Ureter (tissue), 1 donor: ENCODE measurements at places on chromosomes 3 and 15. TPM values are rescaled to one million over a fixed set of nuclear protein-coding genes. Genes with fewer than 3 reads are reported as not detected.

The ITIH4 gene
- 37.1 TPM for total RNA-seq

- no peak for DNase-seq
Observed at GRCh38 chr15:74608786-74609185, 6.8 kb upstream of the CLK3 start.

The CMC1 gene
- total RNA-seq = 16.9 TPM

DNA sequence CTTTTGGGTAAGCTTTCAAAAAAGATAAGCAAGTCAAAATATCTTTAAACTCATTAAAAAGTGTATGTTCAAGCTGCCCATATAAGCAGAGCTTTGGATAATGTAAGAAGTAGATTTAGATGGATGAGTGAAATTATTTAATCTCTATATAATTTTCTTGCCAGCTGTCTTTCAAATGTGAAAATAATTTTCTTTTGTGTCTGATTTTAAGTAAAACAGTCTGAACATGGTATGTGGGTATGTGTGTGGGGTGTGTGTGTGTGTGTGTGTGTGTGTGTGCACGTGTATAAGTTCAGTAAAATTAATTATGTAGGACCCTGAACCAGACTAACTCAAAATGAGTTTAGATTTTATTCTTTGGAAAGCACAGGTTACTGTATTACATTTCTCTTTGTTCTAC lies 155.2 kb upstream of the CGNL1 start:
- no peak for DNase-seq

The TMEM108 gene
- total RNA-seq = 1.5 TPM

DNA sequence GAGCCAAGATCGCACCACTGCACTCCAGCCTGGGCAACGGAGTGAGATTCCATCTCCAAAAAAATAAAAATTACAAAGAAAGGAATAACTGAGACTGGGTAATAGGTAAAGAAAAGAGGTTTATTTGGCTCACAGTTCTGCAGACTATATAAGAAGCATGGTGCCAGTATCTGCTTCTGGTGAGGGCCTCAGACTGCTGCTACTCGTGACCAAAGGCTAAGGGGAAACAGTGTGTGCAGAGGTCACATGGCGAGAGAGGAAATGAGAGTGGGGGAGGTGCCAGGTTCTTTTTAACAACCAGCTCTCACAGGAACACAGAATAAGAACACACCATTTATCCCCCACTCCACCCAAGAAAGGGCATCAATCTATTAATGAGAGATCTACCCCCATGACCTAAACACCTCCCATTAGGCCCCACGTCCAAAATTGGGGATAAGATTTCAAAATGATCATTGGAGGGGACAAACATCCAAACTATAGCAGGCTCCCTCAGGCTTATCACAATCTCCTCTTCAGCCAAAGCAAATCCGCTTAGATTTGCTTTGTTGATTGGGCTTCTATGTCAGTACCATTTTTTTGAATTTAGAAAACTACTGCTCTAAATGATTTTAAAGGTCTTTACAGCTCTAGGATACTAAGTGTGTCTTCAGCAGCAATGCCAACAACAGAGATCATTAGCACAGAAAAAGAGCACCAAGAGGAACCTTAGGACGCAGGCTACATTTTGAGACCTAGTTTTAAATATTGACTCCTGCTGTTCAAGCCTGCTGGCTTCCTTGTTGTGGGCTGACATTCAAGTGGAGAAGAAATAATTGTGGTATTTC lies 84.2 kb upstream of the TBL1XR1 start:
- no peak for DNase-seq

DNA sequence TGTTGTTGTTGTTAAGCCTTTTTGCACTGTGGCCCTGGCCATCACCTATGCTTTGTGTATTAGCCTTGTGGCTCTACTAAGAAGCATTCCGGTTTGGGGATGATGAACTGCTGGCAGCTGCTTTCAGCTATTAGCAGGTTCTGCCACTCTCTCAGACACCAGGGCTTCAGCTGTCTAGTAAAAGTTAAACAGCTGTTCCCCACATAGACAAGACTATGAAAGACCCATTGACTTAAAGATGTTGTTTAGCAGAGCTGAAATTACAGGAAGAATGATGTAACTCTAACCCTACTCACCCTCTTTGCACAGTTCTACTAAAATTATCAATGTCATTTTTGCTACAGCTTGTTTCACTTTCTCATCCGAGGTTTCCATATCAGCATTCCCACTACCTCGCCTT lies 131.2 kb upstream of the CGNL1 start:
- DNase-seq = no peak

- DNase-seq = no peak
Observed at GRCh38 chr3:42849017-42849416, 26.7 kb downstream of the CYP8B1 start.

DNA sequence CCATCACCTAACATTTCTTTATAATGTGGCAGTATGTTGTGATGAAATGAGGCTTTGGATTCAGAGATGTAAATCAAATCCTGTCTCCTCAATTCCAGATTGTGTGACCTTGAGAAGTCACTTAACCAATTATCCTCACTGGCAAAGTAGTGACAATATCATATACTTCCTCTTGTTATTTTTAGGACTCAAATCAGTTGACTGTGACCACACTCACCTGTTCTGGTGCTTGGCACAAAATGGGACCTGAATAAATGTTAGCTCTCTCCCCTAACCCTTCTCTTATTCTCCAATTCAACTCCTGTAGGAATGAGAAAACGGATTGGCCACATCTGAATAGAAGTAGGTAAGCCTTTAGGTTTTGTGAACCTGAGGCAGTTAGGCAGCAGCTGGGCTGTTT lies 42.1 kb downstream of the IQCH start:
- DNase-seq = no peak

GRCh38 chr3:111810909-111811308 lies 48.2 kb upstream of the PHLDB2 start:
- DNase-seq = no peak

The ABI3BP gene
- 43.0 TPM for total RNA-seq

DNA sequence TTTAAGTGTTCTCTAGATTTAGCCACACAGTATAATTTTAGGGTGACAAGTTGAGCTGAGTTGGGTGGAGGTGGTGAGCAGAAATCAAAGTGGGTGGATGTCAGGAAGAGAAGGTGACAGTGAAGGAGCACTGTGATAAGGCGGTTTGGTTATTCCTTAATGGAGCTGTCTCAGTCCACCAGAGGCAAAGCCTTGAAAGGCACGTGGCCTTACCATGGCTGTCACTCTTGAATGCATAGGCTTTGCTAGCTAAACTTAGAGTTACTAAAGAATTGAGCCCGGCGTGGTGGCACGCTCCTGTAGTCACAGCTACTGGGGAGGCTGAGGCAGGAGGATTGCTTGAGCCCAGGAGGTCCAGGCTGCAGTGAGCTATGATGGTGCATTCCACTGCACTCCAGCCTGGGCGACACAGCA lies 560 bp upstream of the TTLL13 start:
- no peak for DNase-seq

DNA sequence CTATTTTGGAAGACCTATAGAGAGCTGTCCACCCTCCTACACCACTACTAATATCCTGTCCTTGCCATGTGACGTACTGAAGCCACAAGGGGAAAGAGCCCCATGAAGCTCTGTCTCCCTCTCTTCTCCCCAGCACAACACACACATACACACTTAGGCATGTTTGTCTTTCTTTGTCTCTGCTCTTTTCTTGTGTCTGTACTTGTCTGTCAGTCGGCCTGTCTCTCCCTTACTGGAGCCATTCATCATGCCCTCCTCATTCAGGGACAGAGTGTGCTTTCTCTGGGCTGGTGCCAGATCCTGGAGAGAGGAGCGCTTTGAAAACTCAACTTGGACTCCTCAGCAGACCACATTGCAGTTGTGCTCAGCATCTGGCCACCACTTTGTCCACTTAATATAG lies 47.6 kb downstream of the PSMD6 start:
- no peak for DNase-seq

GRCh38 chr3:102238362-102238761 lies 196.5 kb upstream of the ZPLD1 start:
- no peak for DNase-seq

The SLC22A14 gene
- not detected for total RNA-seq

- DNase-seq = no peak
Observed at GRCh38 chr3:147377412-147378367, 28.7 kb downstream of the ZIC4 start.

The CLDN16 gene
- 1.1 TPM for total RNA-seq

GRCh38 chr3:47283193-47283537 lies 421 bp downstream of the KLHL18 start:
- no peak for DNase-seq

GRCh38 chr3:72951259-72951722 lies 45.3 kb upstream of the PPP4R2 start:
- DNase-seq = no peak

The ANP32A gene
- total RNA-seq = 169 TPM

DNA sequence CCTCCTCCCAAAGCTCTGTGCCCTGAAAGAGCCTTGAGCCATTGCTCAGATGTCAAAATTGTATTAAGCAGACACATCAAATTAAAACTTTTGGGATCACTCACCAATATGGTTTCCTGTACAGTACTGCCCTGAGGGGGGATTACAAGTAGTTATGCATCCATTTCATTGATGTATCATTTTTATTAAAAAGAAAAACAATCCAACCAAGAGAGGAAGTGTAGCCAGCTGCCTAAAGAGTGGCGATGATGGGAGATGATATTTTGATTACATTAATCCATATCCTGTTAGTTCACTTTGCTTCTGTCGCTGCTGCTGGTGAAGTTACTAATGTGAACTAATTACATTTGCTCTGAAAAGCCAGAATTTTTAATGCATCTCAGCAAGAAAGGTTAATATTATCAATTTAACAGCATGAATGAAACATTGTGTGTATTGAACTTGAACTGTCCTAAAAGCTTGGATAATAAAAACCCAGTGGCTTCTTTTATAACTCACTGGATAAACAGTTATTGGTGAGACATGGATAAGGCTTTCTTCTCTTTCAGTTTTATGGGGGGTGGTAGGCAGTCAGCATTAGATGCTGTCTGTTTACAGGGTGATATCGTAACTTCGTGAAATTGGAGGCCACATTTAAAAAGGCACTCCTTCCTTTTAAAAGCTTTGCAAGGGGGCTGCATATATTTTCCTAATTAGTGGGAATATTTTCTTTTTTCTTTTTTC lies 87.7 kb downstream of the IGF1R start:
- no peak for DNase-seq

- no peak for DNase-seq
Observed at GRCh38 chr3:79878708-79879107, 110.9 kb upstream of the ROBO1 start.

DNA sequence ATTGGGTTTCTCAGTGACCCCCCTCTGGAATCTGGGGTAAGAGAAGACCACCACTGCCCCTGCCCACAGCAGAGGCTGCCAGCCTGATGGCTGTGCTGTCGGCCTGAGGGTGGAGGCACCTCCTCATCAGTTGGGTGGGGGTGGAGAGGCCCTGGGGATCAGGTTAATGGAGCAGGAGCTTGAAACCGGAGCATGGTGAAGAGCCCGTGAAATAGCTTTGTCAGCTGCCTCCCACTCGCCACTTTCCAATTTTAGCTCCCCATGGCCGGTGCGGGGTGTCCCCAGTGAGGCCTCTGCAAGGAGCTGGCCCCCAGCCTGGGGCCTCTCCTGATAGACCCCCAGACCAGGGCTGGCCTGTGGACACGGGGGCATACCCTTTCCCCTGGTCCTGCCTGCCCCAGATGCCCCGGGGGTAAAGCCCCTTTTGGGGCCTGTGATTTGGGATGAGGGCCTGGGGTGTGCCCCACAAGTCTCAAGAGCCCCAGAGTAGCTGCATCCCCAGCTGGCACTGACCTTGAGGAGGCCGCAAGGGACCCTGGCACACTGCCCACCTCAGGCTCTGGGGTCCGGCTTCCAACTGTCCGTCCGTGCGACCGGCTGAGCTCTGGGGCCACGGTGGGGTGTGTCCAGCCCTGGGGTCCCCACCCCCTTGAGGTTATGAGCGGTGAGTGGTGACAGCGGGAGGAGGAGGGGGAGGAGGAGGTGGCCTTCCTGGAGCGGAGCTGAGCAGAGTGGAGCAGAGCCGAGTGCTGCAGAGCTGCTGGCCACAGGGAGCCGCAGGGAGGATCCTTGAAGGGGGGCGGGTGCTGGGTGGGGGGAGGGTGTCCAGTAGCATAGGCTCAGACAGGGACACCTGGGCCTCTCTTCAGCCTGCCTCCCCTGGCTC lies at the start of gene HHATL:
HHATL (minus strand) TSS at position 733 of the 886 bp plus-strand sequence. CDS start 1,972 bp downstream, outside the sequence.
- peak; percentile 44 for DNase-seq

- DNase-seq = peak; percentile 18
Observed at GRCh38 chr3:141063831-141064230, 12.7 kb downstream of the SPSB4 start.

DNA sequence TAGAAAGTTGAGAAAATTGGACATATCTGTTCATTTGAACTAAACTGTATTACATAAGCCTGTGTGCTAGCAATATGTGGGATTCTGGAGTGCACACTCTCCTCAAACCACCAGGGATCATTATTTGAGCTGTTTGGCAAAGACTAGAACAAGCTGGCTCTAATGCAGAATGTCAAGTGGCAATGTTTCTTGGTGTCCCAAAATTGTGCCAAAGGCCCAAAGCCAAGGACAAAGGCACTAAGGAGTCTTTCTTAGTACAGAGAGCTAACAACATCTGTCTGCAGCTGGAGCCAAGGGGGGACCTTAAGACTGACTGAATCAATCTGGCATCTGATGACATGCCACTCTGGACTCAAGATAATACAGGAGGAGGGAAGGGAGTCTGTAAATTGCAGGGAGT lies 76.7 kb upstream of the STRIT1 start:
- no peak for DNase-seq

The AGBL1 gene
- total RNA-seq = not detected

GRCh38 chr15:29632671-29633406 lies 189.4 kb downstream of the TJP1 start:
- DNase-seq = no peak

The ZBTB47 gene
- 32.1 TPM for total RNA-seq

GRCh38 chr15:75452364-75452864 lies 924 bp upstream of the SIN3A start:
- peak; percentile 92 for DNase-seq

DNA sequence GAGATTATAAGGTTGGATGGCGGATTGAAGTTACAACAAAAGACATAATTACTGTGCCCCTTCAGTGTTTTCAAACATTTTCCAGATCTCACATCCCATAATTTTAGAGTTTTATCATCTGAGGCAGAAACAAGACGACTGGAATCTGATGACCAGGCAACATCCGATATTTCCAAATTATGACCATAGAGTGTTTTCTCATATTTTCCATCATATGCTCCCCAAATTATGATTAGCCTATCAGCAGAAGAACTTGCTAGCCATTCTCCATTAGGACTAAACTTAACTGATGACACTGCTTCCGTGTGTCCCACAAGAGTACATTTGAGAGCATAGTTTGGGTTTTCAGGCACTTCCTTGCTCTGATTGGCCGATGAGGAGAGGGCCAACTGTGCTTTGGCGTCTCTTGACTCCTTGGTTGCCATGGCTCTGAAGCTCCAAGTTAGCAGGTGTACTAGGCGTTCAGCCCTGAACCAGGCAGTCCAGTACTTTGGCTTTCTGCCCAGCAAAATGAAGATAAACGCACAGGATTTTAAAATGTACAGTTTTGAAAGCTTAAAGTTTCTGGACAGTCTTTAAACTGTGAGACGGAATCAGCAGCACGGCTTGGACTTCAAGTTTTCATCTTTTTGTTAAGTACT lies 638 bp downstream of the WDR5B start:
- no peak for DNase-seq

GRCh38 chr3:145902166-145902565 lies 258.8 kb downstream of the PLOD2 start:
- no peak for DNase-seq

The LRRC31 gene
- 0.78 TPM for total RNA-seq

GRCh38 chr3:127384717-127385539 lies 97.1 kb upstream of the PRR20G start:
- no peak for DNase-seq

GRCh38 chr3:68306571-68306970 lies 625.8 kb downstream of the TAFA4 start:
- no peak for DNase-seq
